ENCODE measurements at places on chromosomes 7 and 10.

- DNase-seq: no peak
These were observed 51.3 kb downstream of the WIPF3 start for GRCh38 chr7:29857654-29858053.

DNA sequence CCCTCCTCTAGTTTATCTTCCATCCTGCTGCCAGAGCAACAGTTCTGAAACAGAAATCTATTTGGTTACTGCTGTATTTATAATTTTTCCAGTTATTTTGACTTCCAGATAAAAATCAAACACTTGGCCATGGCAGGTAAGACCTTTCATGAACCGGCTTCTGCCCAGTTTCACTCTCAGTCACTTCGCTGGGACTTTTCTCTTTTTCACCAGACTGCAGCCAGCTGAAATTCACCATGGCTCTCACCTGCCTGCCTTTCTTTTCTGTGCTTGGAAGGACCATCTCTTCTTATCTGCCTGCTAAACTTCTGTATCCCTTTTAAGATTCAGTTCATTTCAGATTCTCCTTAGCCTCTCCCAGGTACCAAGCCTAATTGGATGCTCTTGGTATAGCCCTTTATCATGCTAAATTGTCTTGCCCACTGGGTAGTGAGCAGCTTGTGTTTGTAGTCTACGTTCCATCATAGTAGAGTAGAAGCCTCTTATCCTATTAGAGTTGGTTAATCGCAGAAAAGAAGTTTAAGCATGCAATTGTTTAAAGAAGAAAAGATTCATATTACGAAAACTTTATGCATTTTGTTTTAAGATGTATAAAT, 71.7 kb downstream of the TAF3 start:
- no peak for DNase-seq

DNA sequence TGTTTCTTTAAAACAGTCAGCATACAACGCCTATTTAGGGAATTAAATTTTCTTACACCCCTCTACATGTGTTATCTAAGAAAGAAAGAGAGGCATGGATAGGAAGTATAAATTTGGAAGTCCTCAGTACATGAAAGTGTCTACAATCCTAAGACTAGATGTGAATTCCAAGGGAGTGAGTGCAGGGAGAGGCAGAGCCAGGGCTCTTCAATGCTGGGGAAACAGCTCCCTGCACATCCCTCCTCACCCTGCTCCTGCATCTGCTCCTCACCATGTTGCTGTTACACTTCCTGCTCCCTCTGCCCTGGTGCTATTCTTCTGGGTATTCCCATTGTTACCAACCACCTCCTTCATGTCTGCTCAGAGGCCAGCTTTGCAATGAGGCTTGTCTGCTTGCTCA, 229.1 kb upstream of the AKR1E2 start:
- no peak for DNase-seq

DNA sequence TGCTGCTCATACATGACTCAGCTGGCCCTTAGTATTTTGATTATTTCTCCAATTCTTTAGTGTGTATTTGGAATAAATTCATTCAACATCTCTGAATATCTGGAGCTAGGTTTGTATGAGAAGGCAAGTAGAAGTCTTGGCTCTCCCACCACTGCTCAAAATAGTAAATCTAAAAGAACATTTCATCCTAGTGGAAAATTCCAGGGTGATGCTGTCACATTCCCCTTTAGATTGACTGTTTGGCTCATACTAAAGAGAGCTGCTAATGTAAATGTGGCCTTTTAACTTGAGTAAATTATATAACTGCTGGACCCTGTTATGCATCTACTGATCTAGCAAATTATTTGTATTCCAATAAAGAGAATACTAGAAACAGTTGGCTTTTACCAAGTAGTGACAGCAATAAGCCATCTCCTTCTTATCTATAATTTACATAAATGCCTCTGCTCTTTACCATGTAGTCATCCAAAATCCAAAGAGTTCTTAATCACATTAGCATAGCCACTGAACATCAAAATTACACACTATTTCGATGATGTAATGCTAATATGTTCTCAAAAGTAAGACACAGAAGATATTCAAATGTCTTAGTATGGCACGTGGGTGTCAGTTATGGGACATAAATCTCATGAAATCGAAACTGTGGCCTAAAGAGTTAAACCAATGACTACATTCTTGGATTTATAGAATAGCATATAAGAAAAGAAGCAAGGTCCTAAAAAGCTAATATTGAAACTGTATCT, 86.9 kb upstream of the KCND2 start:
- DNase-seq: no peak

DNA sequence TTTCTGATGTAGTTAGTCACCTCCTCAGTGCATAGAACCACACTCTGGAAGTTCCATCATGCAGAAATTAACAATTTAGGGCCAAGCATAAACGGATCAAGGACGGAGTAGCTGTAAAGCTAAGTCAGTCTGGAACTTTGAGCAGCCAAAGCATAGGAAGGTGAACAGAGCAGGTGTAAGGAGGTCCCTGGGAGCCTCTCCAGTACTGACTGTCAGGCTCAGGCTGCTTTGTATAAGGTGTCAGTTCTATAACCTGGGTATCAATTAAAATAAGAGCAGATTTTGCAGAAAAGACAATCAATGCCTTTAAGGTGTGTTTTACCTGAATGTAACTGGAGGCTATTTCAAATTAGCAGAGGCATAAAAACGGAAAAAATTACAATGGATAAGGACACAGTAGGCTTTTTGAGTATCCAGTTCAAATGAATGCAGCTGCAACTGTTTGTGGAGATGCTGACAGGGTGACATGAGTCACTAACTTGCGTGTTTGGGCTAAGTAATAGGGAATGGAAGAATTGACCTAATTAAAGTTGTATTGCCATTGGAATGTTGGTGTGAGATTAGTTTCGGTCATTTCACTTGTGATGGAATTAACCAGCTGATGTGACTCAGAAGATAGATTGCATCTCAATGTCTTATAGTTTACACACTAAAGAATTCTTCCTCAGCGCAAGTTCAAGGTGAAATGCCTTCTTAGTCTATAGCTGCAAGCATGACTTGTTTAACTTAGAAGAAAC, 417.9 kb upstream of the CNTNAP2 start:
- DNase-seq: no peak

- no peak for DNase-seq
These were observed 1.2 kb upstream of the GTPBP4 start for GRCh38 chr10:986881-987619.

DNA sequence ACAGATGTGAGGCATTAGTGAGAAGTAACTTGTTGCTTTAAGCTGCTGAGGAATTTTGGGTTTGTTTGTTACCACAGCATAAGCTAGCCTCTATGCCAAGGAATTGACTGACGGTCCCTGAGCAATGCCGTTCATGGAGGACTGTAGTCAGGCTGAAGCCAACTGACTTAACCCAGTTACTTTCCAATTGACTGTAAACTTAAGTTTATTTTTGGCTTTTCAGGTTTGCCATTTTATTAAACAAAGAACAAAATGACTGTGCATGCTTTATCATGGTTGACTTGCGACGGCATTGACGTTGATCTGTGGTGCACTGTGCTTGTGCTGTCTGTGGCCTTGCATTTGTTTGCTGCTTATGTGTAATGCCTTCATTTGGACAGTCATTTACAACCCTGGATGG, 53.5 kb downstream of the DNAJB9 start:
- no peak for DNase-seq

- DNase-seq: peak; percentile 11
These were observed 33.0 kb downstream of the EN2 start for GRCh38 chr7:155490697-155491628.

DNA sequence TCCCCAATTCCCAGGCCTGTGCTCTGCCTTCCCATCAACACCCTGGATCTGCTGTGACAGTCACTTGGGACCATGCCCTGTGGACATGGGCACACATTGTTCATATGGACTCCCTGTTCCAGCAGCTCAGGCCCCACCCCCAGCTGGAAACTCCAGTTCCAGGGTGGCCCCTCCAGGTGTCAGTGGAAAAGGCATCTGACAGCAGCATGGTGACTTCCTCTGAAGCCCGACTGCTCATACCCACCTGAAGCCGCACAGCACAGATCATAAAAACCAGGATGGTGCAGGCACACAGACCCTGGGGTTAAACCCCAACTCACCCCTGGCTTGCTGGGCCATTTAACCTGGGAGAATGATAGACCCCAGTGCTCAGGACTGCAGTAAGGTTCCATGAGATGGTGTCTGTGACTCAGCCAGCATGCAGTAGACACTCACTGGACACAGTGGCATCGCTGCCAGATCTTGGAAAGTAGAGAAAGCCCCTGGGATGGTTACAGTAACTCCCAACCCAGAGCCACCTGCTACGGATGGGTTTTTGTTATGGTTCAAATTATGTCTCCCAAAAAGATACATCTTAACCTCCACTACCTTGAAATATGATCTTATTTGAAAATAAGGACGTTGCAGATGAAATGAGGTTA, 72.6 kb upstream of the NANOS1 start:
- DNase-seq: no peak

GRCh38 chr7:17040716-17041115, 158.9 kb upstream of the AGR3 start:
- DNase-seq: no peak

DNA sequence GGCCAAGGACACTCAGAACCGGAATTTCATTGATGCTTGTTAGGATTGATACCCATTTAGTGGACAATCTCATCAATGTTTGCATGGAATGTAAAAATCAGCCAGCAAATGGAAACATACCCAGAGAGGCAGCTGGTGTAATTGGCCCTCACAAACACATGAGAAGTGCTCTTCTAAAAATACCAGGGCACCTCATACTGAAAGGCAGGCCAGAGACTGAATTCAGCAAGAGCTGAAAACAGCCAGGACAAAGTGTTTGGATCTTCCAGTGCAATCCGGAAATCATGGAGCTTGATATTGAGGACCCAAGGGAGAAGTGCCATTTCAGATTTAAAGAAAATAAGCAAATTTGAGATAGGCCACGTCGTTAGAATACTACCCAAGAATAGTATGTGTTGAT, 498.6 kb downstream of the GALNT17 start:
- no peak for DNase-seq

DNA sequence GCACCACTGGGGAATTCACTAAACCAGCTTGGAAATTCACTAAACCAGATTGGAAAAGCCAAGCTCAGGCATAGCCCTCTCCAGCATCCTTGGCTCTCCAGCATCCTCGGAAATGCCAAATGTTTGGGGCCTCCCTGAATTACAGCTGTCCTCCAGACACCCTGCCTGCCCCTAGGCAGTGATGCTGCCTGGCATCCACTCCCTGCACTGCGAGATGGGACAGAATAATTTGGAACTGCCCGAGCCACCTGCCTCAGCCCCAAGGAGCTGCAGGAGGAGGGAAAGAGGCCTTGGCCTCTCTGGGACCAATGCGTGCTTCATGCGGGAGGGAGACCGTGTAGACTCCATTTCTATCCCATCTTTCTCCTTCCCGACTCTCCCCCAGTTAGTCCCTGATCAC, 64.3 kb downstream of the INSIG1 start:
- DNase-seq: no peak

DNA sequence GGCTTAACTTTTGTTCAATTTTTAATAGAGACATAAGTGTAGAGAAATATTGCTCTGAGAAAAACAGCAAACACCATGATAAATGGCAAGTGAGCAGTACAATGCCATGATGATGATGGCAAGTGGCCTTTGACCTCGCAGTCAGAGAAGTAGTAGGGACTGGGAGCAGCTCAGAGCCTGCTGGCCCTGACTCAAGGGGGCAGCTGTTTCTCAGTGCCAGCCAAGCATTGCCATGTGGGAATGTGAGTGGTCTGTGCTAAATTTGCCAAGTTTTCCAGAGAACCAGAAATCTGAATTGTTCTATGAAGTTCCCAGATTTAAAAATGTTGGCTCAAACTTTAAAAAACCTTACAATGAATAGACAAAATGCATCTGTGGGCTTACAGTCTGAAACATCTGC, 187.9 kb downstream of the BICC1 start:
- DNase-seq: no peak

- DNase-seq: no peak
These were observed 143.2 kb upstream of the RET start for GRCh38 chr10:42933448-42934340.

GRCh38 chr10:69853064-69853463, 51.4 kb downstream of the COL13A1 start:
- DNase-seq: no peak

DNA sequence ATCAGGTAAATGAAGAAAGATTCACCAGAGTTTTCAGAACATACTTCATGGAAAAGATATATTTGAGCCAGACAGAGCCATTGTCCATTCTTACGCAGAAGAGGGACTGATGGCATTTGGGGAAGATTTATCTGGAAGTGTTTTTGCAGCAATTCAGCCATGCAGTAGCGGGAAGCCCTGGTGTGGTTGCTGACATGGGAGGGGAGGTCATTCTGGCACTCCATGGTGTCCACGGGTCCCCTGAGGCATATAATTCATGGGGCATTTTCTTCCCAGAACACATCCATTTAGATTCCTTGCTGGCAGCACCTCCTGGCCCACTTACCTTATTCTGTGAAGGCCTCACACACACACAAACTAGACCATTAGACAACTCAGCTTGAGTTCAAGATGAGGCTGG, 55.6 kb downstream of the WIPF3 start:
- no peak for DNase-seq

- DNase-seq: no peak
These were observed 351.9 kb upstream of the LRGUK start for GRCh38 chr7:133775201-133775600.

DNA sequence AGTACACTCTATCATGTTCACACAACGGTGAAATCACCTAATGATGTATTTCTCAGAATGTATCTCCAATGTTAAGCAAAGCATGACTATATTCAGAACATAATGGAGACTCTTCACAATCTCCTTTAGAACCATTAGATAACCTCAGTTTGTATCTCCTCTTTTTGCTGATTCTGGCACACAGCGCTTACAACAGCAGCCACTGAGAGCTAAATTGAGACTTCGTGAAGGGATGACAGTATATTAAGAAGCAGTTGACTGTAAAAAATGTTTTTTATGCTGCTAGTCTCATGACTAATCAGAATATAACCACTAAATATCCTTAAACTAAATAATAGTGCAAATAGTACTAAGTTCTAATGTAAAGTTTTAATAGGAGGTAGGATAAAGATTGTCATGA, 46.9 kb downstream of the KMT2E start:
- DNase-seq: no peak

DNA sequence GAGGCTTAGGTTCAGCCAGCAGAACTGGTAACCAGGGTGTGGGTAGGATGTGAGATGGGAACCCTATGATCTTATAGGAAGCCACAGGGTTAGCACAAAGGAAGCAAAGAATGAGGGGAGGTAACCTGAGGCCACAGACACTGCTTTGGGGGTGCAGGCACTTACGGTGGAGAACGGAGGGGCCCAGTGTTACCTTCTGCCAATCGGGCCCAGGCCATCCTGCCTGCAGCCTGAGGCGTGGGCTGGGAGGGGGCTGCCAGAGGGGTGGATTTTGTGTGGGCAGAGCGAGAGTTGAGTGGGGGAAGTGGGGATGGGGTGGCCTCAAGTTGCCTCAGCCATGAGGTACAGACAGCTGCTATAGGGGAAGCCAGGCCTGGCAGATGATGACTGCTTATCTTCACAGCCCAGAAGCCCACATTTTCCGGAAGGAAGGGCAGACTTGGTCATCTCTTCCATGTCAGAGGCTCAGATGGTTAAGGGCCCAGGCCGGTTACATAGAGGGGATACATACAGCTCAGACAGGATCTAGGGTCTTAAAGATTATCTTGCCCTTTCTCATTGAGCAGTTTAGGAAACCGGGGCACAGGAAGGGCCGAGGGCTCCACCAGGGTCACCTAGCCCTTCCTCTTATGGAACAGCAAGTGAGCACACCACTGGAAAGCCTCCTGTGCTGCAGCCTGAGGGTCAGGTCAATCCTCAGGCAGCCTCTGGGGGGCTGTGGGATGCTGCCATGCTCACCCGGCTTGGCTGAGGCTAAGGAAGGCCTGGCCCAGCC, 24.4 kb upstream of the VSIR start:
- no peak for DNase-seq

Measured in CD4-positive, alpha-beta T cell treated with Interleukin-15 for 4 hours (primary cell).